ENCODE measurements at places on chromosomes 12 and 14. TPM values are rescaled to one million over a fixed set of nuclear protein-coding genes. Genes with fewer than 3 reads are reported as not detected.
A peak's percentile ranks its signal among the peaks of the same experiment; 100 is the strongest.

The TMEM30B gene
- total RNA-seq, result 3.5 TPM

DNA sequence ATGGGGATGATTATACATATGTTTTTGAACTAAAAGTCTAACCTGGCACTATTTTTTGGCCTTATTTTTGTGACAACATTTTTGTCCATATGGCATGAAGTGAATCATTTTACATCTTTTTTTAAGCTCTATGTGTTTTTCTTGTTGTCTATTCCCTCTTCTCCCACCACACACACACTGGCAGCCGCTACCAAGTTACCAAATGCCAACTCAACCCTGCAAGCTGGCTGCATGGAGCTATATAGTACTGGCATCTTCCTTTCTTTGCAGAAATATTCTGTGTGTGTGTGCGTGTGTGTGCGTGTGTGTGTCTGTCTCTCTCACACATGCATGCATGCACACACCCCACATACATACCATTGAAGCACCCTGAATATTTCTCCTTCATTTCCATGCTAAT lies 278.9 kb upstream of the SOX5 start:
- H3K4me1 ChIP-seq, result no peaks in the 10 kb centered on the region
- no peaks in the 10 kb centered on the region for H3K36me3 ChIP-seq
- H3K4me3 ChIP-seq, result no peak overlapping the region
- no peak for DNase-seq
- H3K27me3 ChIP-seq, result no peaks in the 10 kb centered on the region
- H3K27ac ChIP-seq, result no peak overlapping the region

GRCh38 chr12:117968151-117968789 lies 520 bp downstream of the KSR2 start:
- H3K27me3 ChIP-seq, result peaks cover 54% of the 10 kb centered on the region
- DNase-seq, result no peak
- peak overlapping the region; percentile 82 for H3K4me3 ChIP-seq
- peaks cover 6% of the 10 kb centered on the region for H3K4me1 ChIP-seq

- peaks cover 2% of the 10 kb centered on the region for H3K4me1 ChIP-seq
- no peak for DNase-seq
- H3K36me3 ChIP-seq, result no peaks in the 10 kb centered on the region
- H3K27me3 ChIP-seq, result no peaks in the 10 kb centered on the region
- H3K4me3 ChIP-seq, result no peak overlapping the region
- peak overlapping the region; percentile 41 for H3K27ac ChIP-seq
Observed at GRCh38 chr14:65599375-65599774, 186.8 kb downstream of the FUT8 start.

The LMO3 gene
- not detected for total RNA-seq

DNA sequence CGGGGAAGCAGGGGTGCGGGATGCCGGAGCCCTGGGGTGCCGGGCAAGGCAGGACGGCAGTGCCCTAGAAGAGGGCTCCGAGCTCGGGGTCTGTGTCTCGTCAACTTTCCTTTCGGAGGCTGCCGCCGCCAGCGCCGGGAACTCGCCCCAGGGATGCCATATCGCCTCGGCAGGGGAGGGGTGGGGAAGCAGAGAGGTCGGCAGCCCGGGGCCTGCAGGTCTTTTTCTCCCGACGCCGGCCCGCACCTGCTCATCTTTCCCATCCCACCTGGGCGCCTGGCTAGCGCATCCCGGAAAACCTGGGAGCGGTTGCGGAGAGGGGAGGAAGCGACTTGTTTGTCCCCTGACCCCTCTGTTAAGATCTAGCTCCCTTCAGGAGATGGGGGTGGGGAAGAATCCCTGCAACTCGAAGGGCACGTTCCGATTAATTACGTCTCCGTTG lies 547 bp downstream of the CNTN1 start:
- no peak overlapping the region for H3K27ac ChIP-seq
- peak overlapping the region; percentile 55 for H3K4me3 ChIP-seq
- H3K36me3 ChIP-seq, result no peaks in the 10 kb centered on the region
- H3K4me1 ChIP-seq, result no peaks in the 10 kb centered on the region

The KCNC2 gene
- not detected for total RNA-seq

The PRB2 gene
- total RNA-seq, result not detected

DNA sequence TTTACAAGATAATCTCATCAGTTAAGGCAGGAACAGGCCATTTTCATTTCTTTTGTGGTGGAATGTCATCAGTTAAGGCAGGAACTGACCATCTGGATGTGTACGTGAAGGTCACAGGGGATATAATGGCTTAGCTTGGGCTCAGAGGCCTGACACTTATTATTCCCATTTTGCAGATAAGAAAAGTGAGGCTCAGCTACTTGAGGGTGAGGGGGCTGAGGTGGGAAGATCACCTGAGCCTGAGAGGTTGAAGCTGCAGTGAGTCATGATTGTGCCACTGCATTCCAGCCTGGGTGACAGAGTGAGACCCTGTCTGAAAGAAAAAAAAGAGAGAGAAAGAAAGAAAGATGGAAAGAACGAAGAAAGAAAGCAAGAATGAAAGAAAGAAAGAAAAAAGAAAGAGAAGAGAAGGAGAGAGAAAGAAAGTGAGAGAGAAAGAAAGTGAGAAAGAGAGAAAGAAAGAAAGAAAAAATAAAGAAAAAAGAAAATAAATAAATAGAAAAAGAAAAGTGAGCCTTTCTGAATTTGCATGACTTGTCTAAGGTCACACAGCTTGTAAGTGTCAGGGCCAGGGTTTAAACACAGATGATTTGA lies 142.0 kb downstream of the TMEM30B start:
- H3K36me3 ChIP-seq, result no peaks in the 10 kb centered on the region
- H3K4me1 ChIP-seq, result no peaks in the 10 kb centered on the region
- no peak for DNase-seq
- peaks cover 6% of the 10 kb centered on the region for H3K27me3 ChIP-seq
- no peak overlapping the region for H3K27ac ChIP-seq
- H3K4me3 ChIP-seq, result no peak overlapping the region

DNA sequence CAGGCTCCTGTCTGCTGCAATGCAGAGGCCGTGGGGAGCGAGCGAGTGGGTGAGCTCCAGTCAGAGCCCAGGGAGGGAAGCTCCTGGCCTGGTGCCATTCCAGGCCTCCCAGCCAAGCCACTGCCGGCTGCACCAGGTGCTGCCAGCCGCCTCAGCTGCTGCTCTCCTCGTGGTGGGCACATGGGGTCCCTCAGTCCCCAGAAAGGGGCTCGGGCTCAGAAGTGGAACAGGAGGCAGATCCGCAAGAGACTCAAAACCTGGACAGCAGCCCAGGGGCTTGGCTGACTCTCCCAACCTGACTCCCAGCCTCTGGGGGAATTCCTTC lies 2.4 kb downstream of the ABCB9 start:
- H3K4me1 ChIP-seq, result peaks cover 4% of the 10 kb centered on the region
- H3K36me3 ChIP-seq, result no peaks in the 10 kb centered on the region
- H3K27me3 ChIP-seq, result no peaks in the 10 kb centered on the region
- no peak overlapping the region for H3K4me3 ChIP-seq
- no peak for DNase-seq
- no peak overlapping the region for H3K27ac ChIP-seq

- H3K4me3 ChIP-seq, result no peak overlapping the region
- H3K27me3 ChIP-seq, result peaks cover 33% of the 10 kb centered on the region
- DNase-seq, result no peak
- peaks cover 33% of the 10 kb centered on the region for H3K4me1 ChIP-seq
- no peaks in the 10 kb centered on the region for H3K36me3 ChIP-seq
- no peak overlapping the region for H3K27ac ChIP-seq
Observed at GRCh38 chr12:94074980-94075629, 73.3 kb upstream of the PLXNC1 start.

DNA sequence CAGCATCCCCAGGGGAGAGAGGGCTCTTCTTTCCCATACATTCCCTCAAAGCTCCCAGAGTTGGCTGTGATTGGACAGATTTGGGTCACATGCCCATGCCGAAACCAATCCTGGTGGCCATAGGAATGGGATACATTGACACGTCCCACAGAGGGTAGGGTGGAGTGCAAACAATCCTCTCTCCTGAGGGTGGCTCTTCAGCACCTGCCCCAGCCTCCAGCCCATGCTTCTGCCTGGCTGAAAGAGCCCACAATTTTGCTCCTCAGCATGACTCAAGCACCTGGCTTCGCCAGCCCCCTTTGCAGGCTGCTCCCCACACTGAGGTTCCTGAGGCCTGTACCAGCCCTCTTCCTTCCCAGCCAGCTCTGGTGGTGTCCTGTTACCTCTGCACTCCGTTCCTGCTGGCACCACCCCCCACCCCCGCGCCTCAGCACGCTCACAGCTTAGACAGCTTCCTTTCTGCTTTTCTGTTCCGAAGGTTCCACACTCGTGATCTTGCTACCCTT lies 71.7 kb downstream of the CCDC92 start:
- H3K4me3 ChIP-seq, result no peak overlapping the region
- no peak overlapping the region for H3K27ac ChIP-seq
- peaks cover 54% of the 10 kb centered on the region for H3K27me3 ChIP-seq
- no peak for DNase-seq
- H3K4me1 ChIP-seq, result peaks cover 9% of the 10 kb centered on the region
- H3K36me3 ChIP-seq, result no peaks in the 10 kb centered on the region

DNA sequence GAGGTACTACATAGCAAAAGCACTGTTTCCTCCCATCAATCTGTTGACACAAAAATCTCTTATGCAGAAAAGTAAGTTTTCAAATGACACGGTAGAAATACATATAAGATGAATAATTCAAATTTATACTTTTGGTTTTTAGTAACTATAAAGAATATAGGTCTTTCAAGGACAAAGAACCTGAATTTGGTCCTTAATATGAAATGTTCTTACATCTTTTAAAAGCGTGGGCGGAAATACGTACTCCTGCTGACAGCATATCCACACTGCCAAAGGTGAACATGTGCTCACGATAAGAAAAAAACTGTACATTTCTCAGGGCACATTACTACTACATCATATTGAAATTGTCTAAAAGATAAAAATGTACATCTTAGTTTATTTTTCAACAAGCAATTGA lies 127.6 kb downstream of the FOXN3 start:
- no peak for DNase-seq
- H3K36me3 ChIP-seq, result peaks cover 11% of the 10 kb centered on the region
- H3K27me3 ChIP-seq, result no peaks in the 10 kb centered on the region
- no peak overlapping the region for H3K27ac ChIP-seq
- H3K4me3 ChIP-seq, result no peak overlapping the region

GRCh38 chr12:101823039-101823438 lies 7.7 kb downstream of the GNPTAB start:
- H3K27ac ChIP-seq, result peak overlapping the region; percentile 32
- no peaks in the 10 kb centered on the region for H3K27me3 ChIP-seq
- peaks cover 29% of the 10 kb centered on the region for H3K4me1 ChIP-seq

DNA sequence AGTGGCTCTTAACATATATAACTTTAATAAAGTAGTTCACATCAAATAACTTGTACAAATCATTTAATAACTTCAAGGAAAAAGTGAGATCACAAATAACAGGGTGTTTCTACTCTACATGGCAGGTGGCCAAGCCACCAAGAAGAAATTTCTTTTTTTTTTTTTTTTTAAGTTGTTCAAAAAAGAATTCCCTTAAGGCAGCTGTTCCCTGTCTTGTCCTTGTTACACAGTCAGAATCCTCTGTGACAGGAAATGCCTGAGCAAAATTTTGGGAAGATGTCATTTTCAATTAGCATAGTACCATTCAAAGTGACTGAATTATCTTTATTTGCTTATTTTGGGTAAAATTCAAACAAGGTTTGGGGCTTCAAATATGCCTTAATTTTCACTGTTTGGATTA lies 79.4 kb downstream of the LIN7A start:
- H3K27me3 ChIP-seq, result no peaks in the 10 kb centered on the region
- no peak for DNase-seq
- H3K4me3 ChIP-seq, result no peak overlapping the region

- H3K27ac ChIP-seq, result no peak overlapping the region
- H3K36me3 ChIP-seq, result no peaks in the 10 kb centered on the region
- peaks cover 2% of the 10 kb centered on the region for H3K4me1 ChIP-seq
Observed at GRCh38 chr14:39218171-39218769, 15.4 kb upstream of the MIA2 start.

The SRRM4 gene
- not detected for total RNA-seq

GRCh38 chr14:61811882-61812346 lies 49.7 kb downstream of the SNAPC1 start:
- H3K4me1 ChIP-seq, result peaks cover 5% of the 10 kb centered on the region
- H3K4me3 ChIP-seq, result peak overlapping the region; percentile 76
- H3K27ac ChIP-seq, result no peak overlapping the region
- peaks cover 70% of the 10 kb centered on the region for H3K27me3 ChIP-seq
- no peak for DNase-seq
- H3K36me3 ChIP-seq, result peaks cover 6% of the 10 kb centered on the region

GRCh38 chr12:110744601-110745264 lies 2.0 kb upstream of the PPP1CC start:
- no peaks in the 10 kb centered on the region for H3K27me3 ChIP-seq
- H3K36me3 ChIP-seq, result peaks cover 5% of the 10 kb centered on the region
- peak overlapping the region; percentile 96 for H3K27ac ChIP-seq
- peaks cover 23% of the 10 kb centered on the region for H3K4me1 ChIP-seq
- DNase-seq, result no peak
- H3K4me3 ChIP-seq, result no peak overlapping the region

All from T-helper 17 cell (primary cell).